ENCODE measurements at places on chromosomes 1 and 21.

DNA sequence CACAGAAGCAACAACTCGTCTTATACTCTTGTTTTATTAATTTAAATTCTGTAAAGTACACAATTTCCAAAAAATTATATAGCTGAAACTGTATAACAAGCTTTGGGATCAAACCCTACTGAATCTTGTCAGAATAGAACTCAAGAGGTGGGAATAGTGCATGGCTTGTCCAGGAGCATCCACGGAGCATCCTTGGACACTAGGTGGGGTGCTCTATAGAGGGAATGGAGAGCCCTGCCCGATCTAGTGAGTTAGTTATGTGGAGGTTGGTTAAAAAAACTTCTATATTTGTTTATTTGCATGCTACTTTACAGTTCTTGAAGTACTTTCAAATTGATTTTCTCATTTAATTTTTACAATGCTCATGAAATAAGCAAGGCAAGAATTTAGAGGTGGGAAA is 28.3 kb downstream of the ROR1 start:
- DNase-seq, result no peak

DNA sequence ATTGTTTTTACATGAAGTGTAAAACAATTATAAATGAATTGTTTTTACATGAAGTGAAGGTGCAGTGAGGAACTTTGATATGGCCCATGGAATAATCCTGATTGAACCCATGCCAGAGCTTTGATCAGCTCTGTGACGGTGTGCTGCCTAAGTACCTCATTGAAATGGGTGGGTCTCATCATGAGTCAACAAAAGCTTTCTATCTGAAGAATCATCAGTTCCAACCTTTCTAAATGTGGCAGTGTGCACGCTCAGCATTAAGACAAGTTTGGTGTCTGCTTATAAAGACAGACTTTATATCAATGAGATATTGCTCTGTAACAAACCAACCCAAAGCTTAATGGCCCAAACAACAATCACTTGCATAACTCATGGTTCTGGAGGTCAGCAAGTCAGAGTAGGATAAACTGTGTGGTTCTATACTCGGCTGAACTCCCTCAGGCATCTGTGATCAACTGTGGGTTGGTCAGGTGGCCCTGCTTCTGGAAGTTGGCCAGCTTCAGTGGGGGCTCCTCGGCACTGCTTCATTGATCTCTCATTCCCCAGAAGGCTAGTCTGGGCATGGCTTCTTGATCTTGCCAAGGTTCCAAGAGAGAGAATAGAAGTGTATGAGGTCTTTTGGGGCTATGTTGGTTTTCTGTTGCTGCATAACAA is 258.0 kb downstream of the LTN1 start:
- DNase-seq, result no peak

- peak; percentile 18 for DNase-seq
Measured at GRCh38 chr1:87329051-87329525, 408 bp downstream of the LMO4 start.

DNA sequence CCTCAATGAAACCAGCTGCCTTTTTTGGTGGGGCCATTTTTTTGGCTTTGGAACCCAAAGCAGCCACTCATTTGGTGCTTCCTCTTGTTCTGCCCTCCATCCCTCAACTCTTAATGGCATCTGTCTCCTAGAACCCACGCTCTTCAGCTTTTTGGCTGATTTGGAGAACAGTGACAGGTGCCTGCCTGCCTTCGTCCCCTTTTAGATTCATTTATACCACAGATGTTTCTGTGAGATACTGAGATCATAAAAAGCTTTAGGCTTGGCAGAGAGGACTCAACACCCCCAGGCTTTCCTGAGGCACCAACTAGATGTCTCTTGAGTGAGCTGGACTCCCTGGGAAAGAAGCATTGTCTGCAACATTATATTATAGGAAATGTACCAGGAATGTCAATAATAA is 20.4 kb upstream of the YTHDF2 start:
- DNase-seq, result no peak

DNA sequence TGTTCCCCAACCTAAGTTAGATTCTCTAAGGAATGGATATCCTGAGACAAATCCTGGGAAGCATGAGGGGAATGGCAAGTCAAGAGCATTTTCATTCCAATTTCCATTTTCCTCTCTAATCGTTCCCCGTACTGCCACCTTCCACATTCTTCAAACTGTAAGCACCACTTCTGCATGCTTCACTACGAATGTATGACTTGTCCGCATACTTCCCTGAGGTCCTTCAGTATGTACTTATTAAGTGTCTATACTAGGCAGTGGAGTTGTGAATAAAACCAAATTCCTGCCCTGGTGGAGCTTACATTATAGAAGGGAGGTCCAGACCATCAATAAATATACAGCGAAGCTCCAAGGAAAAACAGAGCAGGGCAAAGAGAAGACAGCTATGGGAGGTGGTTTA is 154.8 kb downstream of the GREM2 start:
- no peak for DNase-seq

- DNase-seq, result no peak
Measured at GRCh38 chr1:35988237-35988636, 57.3 kb downstream of the AGO3 start.

DNA sequence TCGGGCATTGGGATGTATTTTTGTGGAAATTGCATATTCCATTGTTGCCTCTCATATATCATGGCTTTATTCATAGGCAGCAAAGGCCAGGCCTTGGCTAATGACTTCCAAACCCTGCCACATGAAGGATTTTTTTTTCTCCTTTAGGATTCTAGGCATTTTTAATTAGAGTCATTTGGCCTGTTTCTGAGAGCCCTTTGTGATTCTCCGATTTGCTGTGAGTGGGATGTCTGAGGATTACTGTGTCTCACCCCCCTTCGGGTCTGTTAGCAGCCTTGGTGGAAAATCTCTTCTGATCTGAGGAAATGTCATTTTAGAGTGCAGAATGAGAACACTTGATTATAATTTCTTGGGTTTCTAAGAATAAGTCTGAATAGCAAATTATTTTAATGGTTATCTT is 253.5 kb downstream of the NTNG1 start:
- no peak for DNase-seq

- no peak for DNase-seq
Measured at GRCh38 chr1:99535470-99536164, 110.3 kb upstream of the PALMD start.

DNA sequence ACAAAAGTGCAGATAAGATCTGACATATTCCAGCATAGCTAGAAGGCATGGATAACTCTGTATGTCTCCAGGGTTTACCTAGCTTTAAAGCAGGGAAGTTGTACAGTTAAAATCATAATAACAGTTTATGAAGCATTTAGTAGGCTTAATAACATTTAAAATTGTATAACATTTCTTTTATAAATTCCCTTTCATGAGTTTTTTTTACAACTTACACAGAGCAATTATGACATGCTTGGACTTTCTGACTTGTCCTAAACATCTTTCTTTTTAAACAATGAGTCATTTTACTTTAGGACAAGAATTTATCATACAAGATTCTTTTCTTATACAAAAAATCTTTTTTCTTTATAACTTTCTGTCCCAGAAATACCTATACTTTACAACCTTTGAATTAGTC is 408.5 kb upstream of the NEGR1 start:
- DNase-seq, result no peak

DNA sequence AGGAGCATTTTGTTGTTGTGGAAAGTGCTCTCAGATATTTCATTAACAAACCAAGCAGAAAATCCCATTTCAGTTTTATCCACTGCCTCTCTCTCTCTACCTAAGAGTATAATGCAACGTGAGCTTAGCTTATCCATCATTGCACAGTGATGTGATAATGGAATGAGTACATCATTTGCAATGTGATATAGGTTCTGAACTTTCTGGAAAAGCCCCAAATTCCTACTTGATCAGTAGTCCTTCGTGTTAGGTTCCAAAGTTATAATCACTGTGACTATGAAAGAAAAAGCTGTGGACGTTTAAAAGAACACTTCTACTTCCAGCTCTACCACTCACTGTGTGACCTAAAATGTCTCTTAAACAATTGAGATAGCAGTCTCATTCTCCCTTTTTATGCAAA is 76.4 kb upstream of the PRMT6 start:
- no peak for DNase-seq

- DNase-seq, result no peak
Measured at GRCh38 chr21:26842974-26843932, 2.0 kb downstream of the ADAMTS1 start.

DNA sequence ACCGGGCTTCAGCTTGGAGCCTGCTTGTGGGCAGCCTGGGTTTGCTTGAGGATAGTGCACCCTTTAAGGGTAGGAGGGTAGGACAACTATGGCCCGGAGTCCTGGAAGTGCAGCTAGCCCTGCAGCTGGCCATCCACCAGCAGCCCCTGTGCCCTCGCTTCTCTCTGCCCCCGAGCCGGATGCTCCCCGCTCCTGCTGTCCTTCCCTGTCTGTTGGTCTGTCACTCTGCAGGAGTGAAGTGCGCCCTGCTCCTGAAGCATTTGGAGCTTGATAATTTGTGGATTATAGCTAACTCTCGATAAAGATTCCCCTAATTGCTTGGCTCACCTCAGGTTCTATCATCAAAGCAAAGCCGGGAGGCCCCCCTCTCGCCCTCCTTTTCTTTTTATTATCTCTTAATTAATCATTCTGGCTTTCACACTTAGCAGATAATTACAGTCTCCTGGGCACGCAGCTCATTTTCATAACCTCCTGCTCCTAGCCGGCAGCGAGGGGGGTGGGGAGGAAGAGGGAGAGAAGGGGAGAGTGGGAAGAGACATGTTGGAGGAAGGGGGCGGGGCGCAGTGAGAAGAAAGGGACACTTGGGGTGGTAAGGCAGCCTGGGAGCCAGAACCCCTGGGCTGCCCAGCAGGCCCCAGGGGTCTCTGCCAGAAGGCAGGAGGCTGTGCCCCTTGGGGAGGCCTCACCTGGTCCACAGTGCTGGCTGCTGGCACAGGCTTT is 14.4 kb downstream of the KIRREL1 start:
- DNase-seq, result no peak

All from CD4-positive, alpha-beta T cell treated with Interleukin-6 at 100 ng/mL for 8 hours (primary cell).